Daoy (cell line): ENCODE measurements at places on chromosomes 11 and 22.

DNA sequence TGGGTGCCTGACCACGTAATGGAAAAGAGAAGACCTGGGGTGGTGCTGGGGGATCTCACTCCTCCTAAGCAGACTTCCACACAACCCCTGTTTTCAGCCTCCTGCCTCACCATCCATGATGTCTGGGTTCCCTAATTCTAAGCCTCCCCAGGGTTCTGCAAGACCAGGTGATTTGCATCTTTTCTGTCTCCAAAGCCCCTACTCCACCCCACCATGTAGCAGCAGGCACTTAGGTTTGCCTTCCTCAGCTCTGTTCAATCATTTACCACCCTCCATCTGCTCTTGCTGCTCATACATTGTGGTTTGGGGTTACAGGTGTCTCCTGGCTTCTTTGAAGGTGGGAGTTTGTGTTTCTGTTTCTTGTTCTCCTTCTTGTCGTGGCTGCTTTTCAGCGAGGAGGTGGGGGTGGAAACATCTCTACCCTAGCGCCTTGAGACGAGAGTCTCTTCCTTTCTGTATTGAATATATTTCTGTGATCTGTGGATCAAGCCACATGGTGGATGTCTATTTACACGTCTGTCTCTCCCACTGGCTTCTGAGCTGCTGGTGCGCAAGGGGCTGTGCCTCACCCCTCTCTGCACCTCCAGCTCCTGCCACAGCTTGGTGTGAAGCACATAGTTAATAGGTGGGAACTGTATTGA is 6.6 kb upstream of the SSTR3 start:
- DNase-seq: no peak

DNA sequence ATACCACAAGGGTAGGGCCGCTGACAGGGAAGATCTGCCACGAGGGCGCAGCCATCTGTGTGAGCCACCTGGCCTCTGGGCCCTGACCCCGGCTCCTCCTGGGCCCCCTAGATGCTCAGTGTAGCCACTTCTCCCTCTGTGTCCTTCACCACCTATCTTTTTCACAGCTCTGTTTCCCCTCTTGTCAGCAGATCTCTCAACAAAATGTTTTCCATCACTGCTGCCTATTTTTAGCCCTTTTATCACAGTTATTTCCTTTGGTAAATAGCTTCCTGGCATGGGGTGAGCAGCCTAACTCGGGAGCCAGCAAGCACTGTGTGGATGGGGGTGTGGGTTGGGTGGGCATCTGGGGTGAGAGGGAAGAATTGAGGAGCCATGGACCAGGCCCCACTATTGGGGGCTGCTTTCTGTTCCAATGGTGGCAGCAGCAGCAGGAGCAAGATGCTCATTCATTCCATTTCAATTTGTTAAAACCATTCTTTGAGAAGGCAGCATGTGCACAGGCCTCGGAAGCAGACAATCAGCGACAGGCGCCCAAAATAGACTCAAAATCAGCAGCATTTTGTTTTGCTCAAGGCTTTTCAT is 135.2 kb upstream of the NAV2 start:
- DNase-seq: no peak

DNA sequence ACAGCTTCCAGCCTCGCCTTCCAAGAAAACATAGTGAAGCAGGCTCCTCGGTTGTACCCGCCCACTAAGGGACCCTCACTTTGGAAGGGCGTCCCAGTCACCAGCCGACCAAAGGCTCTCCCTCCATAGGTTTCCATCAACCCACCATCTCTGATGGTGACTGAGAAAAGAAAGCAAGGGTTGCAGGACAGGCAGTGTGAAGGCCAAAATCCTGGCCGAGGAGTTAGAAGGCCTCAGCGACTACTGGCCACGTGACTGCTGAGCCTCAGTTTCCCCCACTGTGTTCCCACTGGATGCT is 2.7 kb downstream of the FXYD6 start:
- no peak for DNase-seq

GRCh38 chr11:46452918-46453517 is 61.4 kb upstream of the CHRM4 start:
- no peak for DNase-seq

DNA sequence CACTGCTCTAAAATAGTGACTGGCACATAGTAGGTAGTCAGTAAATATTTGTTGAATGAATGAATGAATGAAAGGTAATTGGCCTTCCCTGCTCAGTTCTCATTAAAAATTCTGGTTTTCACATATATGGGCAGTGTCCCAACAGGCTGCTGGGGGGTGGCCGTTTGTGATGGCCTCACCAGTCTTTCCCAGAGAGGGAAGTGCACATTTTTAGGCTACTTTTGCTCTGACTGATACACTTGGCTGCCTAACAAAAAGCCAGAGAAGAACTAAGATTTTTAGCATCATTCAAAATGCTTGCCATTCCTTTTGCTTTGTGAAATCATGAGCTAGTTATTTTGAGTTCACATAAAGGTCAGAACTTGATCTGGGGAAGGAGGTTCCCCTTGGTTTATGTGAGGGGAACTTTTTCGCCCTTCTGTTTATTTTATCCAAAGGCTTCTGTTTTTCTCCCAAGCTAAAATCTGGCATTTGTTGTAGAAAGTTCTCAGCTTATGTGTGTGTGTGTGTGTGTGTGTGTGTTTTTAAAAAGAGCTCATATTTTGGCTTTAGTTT is 83.1 kb downstream of the PTPRJ start:
- peak; percentile 69 for DNase-seq
